SK-MEL-5 (cell line): ENCODE measurements at places on chromosomes 11 and 22. TPM values are rescaled to one million over a fixed set of nuclear protein-coding genes. Genes with fewer than 3 reads are reported as not detected.
A peak's percentile ranks its signal among the peaks of the same experiment; 100 is the strongest.

GRCh38 chr22:23400286-23400981 lies 179.7 kb downstream of the IGLL1 start:
- DNase-seq: no peak

DNA sequence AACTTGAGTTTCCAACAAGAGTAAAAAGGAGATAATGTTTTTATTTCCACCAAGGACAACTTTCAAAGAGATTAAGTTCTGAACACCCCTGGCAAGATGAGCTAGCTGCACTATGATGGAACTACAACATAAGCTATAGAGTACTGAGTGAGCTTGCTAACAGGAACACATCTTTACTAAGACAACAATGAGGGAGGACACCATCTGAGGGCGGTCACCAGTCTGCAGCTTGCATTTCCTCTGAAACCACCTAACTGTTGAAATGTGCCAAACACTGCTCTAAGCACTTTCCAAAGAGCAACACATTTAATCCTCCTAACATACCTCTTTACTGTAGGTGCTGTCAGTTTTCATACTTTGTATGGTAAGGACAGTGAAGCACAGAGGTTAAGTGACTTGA lies 68.4 kb downstream of the TCF20 start:
- DNase-seq: no peak

- no peak for DNase-seq
These were observed 114.0 kb downstream of the ABTB2 start for GRCh38 chr11:34243600-34244464.

- DNase-seq: peak; percentile 86
These were observed 39.7 kb downstream of the TPBGL start for GRCh38 chr11:75280227-75280701.

GRCh38 chr11:83564870-83565269 lies 278.7 kb upstream of the CCDC90B start:
- DNase-seq: no peak

- DNase-seq: no peak
These were observed 49.6 kb downstream of the NUP98 start for GRCh38 chr11:3747704-3748103.

DNA sequence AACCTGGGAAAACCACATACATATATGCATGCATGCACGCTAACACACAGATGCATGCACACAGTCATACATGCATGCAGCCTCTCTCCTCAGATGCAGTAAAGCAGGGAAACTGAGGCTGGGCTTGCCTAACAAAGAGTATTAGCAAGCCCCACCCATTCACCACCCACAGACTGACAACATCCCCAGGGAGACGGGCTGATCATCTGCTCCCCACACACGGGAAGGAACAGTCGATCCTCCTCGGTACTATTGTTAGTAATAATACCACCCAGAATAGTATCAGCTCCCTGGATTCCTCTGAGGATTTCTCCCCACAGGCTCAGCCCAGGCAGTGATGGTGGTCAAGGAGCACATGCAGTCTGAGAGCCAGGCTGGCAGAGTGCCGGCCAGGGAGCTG lies 41.2 kb downstream of the SLC22A12 start:
- no peak for DNase-seq

DNA sequence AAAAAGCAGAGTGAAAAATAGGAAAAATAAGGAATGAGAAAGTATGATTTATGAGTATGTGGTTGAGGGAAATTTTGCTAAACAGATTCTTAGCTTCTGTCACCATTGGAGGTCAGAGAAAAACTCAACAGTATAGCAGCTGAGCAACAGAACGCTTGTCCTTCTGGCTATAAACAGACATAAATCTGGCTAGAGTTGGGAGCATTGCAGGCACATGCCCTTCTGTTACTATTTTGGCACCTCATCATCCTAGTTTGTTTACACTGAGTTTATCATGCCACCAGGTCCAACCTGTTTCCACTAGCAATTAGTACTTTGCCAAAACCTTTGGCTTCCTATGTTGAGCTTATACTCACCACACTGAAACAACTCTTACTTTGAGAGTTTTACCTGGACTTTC lies 6.9 kb downstream of the UBE4A start:
- DNase-seq: no peak

DNA sequence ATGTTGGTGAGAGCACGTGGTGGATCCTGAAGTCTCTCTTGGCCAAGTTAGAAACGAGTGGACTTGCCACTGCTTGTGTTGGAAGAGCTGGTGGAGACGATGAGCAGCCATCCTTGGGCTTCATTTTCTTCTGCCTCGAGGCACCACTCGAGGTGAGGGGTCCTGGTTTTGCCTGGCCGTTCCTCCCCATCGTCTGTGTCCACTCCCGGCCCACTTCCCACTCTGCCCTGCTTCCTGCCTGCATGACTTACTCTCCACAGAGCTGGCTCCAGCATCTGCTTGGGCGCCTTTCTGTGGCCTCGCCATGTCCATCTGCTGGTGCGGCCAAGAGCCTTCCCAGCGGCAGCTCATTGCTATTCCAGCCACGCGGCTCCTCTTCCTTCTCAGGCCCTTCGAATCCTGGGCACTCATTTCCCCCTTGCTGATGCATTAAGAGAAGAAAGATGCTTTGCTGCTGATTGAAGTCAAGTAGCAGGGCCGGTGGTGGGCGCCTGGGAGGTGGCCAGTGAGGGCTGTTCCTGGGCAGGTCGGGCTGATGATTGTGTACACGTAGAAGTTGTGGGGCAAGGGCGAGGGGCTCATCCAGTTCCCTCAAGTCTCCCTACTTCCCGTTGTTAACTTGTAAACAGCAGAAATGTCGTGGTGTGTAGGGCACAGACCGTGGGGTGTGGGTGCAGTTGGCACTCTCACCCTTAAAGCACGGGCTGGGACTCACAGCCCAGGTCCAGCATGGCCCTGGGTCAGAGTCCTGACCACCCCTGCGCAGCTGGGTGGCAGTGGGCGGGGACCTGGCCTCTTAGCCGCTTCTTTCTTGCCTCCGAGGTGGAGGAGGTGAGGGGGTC lies 292.0 kb downstream of the TBC1D22A start:
- no peak for DNase-seq

- no peak for DNase-seq
These were observed 123.5 kb downstream of the MPPED1 start for GRCh38 chr22:43535336-43535735.

DNA sequence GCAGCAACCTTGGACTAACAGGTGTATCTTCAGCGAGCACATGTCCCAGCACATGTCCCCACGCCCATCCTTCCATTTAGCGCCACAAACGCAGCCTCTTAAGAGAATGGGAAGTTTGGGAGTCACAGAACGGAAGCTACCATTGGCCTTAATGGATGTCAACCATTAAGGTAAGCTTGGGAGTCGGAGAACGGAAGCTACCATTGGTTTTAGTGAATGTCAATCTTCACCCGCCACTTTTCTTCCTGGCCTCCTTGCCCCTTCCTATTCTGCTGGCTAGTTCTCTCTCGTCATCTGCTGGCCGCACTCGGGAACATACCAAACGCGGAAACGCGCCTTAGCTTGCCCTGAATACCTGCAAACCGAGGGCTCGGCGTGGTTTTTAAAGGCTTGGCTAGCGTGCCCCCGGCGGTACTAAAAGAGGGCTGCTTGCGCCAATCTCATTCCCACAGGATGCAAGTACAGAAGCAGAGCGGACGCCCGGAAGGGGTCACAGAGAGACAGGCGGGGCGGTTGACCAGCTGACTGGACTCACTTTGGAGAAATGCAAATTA lies 24.3 kb downstream of the GLYATL1 start:
- DNase-seq: peak; percentile 44

The CCDC134 gene
- 6.5 and 8.8 TPM in 2 replicates for total RNA-seq

The OR8B4 gene
- not detected in 2 replicates for total RNA-seq

The CHADL gene
- total RNA-seq: 0.13 and 0.56 TPM in 2 replicates
